ENCODE measurements at places on chromosomes 6 and 20. TPM values are rescaled to one million over a fixed set of nuclear protein-coding genes. Genes with fewer than 3 reads are reported as not detected.
A peak's percentile ranks its signal among the peaks of the same experiment; 100 is the strongest.

Gene SUMO4
- total RNA-seq, result 1.5 TPM

Gene DZANK1
- 1.5 TPM for total RNA-seq

Gene RSPO4
- total RNA-seq, result not detected

Gene OR2H1
- total RNA-seq, result not detected

Gene C6orf58
- not detected for total RNA-seq

Gene GRIK2
- 8.2 TPM for total RNA-seq

Gene PAX1
- not detected for total RNA-seq

Gene TJAP1
- 31.0 TPM for total RNA-seq

Gene MAS1
- total RNA-seq, result not detected

Gene AP5S1
- total RNA-seq, result 24.5 TPM

DNA sequence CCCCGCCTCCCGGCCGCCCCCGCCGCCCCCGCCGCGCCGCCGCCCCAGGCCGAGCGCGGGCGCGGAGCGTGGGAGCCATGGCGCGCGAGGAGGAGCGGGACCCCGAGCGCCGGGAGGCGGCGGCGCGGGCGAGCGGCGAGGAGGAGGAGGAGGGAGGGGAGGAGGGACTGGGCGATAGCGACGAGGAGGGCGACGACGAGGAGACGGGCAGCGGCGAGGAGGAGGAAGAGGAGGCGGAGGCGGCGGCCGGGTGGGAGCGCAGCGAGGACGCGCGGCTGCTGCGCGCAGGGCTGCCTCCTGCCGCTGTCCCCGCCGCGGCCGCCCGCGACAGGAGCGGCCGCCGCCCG lies at the start of gene SLC24A3:
Gene SLC24A3, plus strand, starts transcription at position 174 of the 347 bp plus-strand sequence.
- peak within 1 kb of the TSS; percentile 35 for H3K4me3 ChIP-seq
- H3K36me3 ChIP-seq, result no peaks in the 10 kb centered on the region
- H3K27me3 ChIP-seq, result peaks cover 60% of the 10 kb centered on the region
- no peak for DNase-seq

- H3K27ac ChIP-seq, result no peak overlapping the region
- no peak overlapping the region for H3K4me3 ChIP-seq
- H3K27me3 ChIP-seq, result peaks cover 59% of the 10 kb centered on the region
- peaks cover 4% of the 10 kb centered on the region for H3K36me3 ChIP-seq
- H3K4me1 ChIP-seq, result no peaks in the 10 kb centered on the region
- no peak for DNase-seq
Measured at GRCh38 chr6:7742223-7742785, 16.4 kb downstream of the BMP6 start.

DNA sequence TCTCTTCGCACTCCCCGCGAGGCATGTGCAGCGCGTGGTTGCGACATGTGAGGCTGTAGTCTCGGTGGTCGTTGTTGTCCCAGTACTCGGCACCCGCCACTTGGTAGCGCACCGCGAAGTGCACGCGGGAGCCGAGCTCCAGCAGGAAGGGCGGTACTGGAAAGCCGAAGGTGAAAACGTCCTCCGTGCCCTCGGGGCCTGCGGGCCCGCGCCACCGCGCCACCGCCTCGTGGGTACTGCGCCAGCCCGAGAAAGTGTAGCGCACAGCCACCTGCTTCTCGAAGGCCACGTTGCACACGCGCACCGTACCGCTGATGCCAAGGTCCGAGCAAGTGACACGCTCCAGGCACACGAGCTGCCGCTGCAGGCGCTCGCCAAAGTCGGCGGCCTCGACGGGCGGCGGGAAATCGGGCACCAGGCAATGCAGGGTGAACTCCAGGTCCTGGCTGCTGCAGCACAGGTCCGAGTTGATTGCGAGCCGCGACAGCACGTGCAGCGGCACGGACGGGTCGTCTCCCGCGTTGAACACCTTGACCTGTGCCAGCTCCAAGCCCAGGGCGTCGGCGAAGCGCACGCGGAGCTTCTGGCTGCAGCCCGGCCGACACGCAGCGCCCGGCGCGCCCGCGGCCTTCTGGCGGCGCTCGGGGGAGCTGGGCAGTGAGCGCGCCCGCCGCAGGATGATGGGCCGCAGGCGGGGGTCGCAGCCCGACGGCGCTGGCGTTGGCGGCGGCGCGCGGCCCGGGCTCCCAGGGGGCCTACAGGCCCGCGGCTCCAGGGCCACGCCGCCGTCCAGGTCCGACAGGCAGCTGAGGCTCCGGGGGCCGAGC lies 840 bp downstream of the PPP1R3D start:
- peak; percentile 85 for DNase-seq
- peak overlapping the region; percentile 87 for H3K4me3 ChIP-seq
- peaks cover 2% of the 10 kb centered on the region for H3K36me3 ChIP-seq
- no peak overlapping the region for H3K27ac ChIP-seq

GRCh38 chr20:9068233-9068801 lies 570 bp upstream of the PLCB4 start:
- peak overlapping the region; percentile 86 for H3K27ac ChIP-seq
- no peaks in the 10 kb centered on the region for H3K36me3 ChIP-seq
- peak overlapping the region; percentile 78 for H3K4me3 ChIP-seq
- no peaks in the 10 kb centered on the region for H3K27me3 ChIP-seq
- H3K4me1 ChIP-seq, result peaks cover 53% of the 10 kb centered on the region

DNA sequence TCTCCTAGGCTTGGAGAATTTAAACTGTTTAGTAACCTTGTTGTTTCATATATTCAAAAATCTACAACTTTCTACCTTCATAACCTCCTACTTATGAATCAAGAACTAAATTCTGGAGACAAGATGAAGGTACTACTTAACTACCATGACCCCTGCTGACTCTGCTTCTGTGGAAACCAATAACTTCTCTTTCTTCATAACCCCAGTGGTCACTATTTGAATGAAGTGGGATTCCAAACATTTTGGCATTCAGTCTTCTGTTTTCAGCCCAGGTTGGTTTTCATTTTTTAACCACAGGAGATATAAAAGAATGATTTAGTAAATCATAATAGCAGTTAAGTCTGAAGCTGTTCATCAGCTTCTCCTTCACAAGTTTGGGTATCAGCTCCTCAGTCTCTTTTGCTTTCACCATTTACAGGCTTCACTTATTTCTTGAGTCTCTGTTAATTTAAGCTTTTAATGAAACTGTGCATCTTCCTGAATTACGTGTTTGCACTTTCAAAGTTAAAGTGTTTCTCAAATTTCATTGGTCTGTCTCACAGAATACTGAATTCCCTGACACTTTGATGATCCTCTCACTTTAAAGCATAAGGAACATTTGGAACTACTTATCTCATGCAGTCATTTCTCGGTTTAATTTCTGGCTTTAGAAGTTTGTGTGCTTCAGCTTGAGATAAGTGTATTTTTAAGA lies 9.5 kb downstream of the SENP6 start:
- no peak overlapping the region for H3K4me3 ChIP-seq
- peak overlapping the region; percentile 49 for H3K27ac ChIP-seq
- no peaks in the 10 kb centered on the region for H3K36me3 ChIP-seq
- H3K4me1 ChIP-seq, result peaks cover 85% of the 10 kb centered on the region
- no peaks in the 10 kb centered on the region for H3K27me3 ChIP-seq

- H3K27ac ChIP-seq, result no peak overlapping the region
- peaks cover 53% of the 10 kb centered on the region for H3K4me1 ChIP-seq
- H3K27me3 ChIP-seq, result no peaks in the 10 kb centered on the region
- H3K36me3 ChIP-seq, result peaks cover 2% of the 10 kb centered on the region
Measured at GRCh38 chr6:17867880-17868279, 119.6 kb downstream of the KIF13A start.

DNA sequence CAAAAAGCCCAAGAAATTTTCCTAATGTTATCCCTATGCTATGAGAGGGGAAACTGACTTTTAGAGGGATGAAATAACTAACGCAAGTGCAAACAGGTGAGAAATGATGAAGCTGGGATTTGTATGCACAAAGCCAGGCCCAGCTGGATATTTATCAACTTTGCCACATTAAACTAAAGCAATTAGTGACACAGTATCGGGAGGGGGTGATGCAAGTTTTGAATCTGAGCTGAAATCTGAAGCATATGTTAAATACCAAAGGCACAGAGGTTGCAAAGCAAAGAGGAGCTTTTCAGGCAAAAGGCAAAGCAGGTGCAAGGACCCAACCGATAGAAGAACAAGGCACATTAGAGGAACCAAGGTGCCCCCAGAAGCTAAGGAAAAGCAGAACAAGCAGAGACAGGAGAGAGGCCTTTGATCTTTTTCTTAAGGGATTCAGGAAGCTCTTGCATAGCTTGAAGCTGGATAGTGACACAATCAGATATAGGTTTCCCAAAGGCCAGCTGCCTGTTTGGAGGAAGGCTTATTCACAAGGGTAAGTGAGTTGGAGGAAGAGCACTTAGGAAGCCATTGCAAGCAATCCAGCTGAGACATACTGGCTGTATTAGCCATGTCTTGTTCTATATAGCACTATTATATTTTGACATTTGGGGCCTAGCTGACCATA lies 207.5 kb downstream of the HIVEP2 start:
- no peak overlapping the region for H3K4me3 ChIP-seq
- no peaks in the 10 kb centered on the region for H3K36me3 ChIP-seq
- H3K4me1 ChIP-seq, result no peaks in the 10 kb centered on the region
- no peaks in the 10 kb centered on the region for H3K27me3 ChIP-seq
- no peak overlapping the region for H3K27ac ChIP-seq

- no peak for DNase-seq
- H3K36me3 ChIP-seq, result peaks cover 26% of the 10 kb centered on the region
- peaks cover 4% of the 10 kb centered on the region for H3K4me1 ChIP-seq
- H3K27ac ChIP-seq, result no peak overlapping the region
Measured at GRCh38 chr6:57147955-57148858, 23.9 kb upstream of the BAG2 start.

- peak overlapping the region; percentile 99 for H3K27ac ChIP-seq
- H3K36me3 ChIP-seq, result peaks cover 12% of the 10 kb centered on the region
- peak overlapping the region; percentile 99 for H3K4me3 ChIP-seq
- H3K4me1 ChIP-seq, result peaks cover 70% of the 10 kb centered on the region
- DNase-seq, result no peak
- H3K27me3 ChIP-seq, result no peaks in the 10 kb centered on the region
Measured at GRCh38 chr6:33417128-33417902, 592 bp downstream of the CUTA start.

DNA sequence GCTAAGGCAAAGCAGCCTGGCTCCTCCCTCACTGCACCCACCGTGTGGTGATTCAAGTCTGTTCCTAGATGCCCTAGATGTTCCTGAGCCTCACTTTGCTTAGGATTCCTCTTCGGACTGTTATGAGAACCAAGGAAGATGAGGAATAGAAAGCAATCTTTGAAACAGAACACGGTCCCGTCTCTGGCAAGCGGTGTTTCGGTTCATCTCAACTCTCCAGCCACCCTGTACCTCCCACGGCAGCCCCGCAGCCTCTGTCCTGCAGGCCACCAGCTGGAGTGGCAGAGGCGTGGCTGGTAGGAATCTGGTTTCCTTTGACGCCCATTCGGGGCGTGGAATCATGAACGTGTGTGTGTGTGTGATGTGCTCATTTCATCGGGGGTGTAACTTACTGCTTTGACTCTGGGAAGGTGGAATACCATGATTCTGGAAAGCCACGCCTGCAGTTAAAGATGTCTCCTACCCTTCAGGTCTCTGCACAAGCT lies 21.3 kb downstream of the PDE10A start:
- no peaks in the 10 kb centered on the region for H3K27me3 ChIP-seq
- no peaks in the 10 kb centered on the region for H3K36me3 ChIP-seq
- peaks cover 19% of the 10 kb centered on the region for H3K4me1 ChIP-seq
- DNase-seq, result no peak

GRCh38 chr20:8829256-8829655 lies 239.6 kb upstream of the PLCB4 start:
- no peak overlapping the region for H3K27ac ChIP-seq
- H3K36me3 ChIP-seq, result peaks cover 2% of the 10 kb centered on the region
- DNase-seq, result no peak
- H3K4me3 ChIP-seq, result no peak overlapping the region
- no peaks in the 10 kb centered on the region for H3K4me1 ChIP-seq
- H3K27me3 ChIP-seq, result no peaks in the 10 kb centered on the region

DNA sequence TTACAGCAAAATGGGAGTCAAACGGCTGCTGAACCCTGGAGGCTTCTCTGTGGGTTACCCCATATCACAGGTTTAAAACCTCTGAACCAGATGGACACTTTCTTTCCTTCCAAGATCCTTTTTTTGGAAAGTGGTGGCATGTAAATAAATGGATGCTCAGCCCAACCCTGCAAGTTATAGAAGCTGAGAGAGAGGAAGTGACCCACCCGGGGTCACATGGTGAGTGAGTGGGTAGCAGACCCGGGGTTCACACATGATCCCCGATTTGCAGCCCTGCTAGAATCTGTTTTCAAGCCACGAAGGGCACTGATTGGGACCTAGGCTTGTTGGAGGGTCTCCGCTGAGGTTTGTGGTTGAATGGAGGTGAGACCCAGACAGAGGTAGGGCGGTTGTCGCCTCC lies 32.0 kb downstream of the SIRPA start:
- DNase-seq, result no peak
- no peak overlapping the region for H3K4me3 ChIP-seq
- H3K27me3 ChIP-seq, result no peaks in the 10 kb centered on the region
- H3K36me3 ChIP-seq, result peaks cover 16% of the 10 kb centered on the region

DNA sequence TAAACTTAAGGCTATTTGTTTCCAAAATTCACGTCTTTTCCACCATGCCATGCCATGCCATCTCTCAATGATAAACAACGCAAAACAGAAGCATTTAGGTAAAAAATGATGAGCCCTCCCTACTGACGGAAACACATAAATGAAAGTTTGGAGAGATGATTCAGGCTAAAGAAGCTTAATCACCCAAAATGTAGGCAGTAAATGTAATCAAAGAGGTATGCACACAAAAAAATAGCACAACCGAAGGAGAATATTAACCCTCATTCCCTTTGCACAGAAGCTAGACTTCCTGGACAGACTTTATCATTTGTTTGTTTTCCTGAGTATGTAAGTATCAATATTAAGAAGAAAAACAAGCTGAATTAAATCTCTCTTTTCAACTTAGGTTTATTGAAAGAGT lies 28.8 kb downstream of the DCDC2 start:
- H3K36me3 ChIP-seq, result no peaks in the 10 kb centered on the region
- H3K27ac ChIP-seq, result no peak overlapping the region
- peaks cover 3% of the 10 kb centered on the region for H3K4me1 ChIP-seq
- H3K27me3 ChIP-seq, result no peaks in the 10 kb centered on the region
- no peak overlapping the region for H3K4me3 ChIP-seq

- H3K4me1 ChIP-seq, result peaks cover 19% of the 10 kb centered on the region
- no peaks in the 10 kb centered on the region for H3K27me3 ChIP-seq
- no peak overlapping the region for H3K27ac ChIP-seq
- no peak for DNase-seq
- peaks cover 5% of the 10 kb centered on the region for H3K36me3 ChIP-seq
Measured at GRCh38 chr20:15700147-15700765, 873.0 kb downstream of the KIF16B start.

GRCh38 chr6:147970970-147971369 lies 371.7 kb upstream of the SASH1 start:
- no peak overlapping the region for H3K27ac ChIP-seq
- no peaks in the 10 kb centered on the region for H3K27me3 ChIP-seq
- peaks cover 18% of the 10 kb centered on the region for H3K4me1 ChIP-seq
- H3K36me3 ChIP-seq, result no peaks in the 10 kb centered on the region
- DNase-seq, result no peak

GRCh38 chr6:56364827-56365339 lies 117.5 kb upstream of the COL21A1 start:
- H3K4me1 ChIP-seq, result peaks cover 25% of the 10 kb centered on the region
- no peak for DNase-seq
- no peak overlapping the region for H3K27ac ChIP-seq
- no peak overlapping the region for H3K4me3 ChIP-seq
- H3K27me3 ChIP-seq, result no peaks in the 10 kb centered on the region

GRCh38 chr6:30227242-30227722 lies 14.1 kb upstream of the TRIM26 start:
- H3K36me3 ChIP-seq, result peaks cover 6% of the 10 kb centered on the region
- H3K27me3 ChIP-seq, result no peaks in the 10 kb centered on the region
- H3K4me3 ChIP-seq, result no peak overlapping the region
- H3K4me1 ChIP-seq, result no peaks in the 10 kb centered on the region
- no peak overlapping the region for H3K27ac ChIP-seq

GRCh38 chr20:48667889-48668413 lies 159.8 kb downstream of the PREX1 start:
- DNase-seq, result no peak
- peaks cover 16% of the 10 kb centered on the region for H3K27me3 ChIP-seq
- no peak overlapping the region for H3K4me3 ChIP-seq
- H3K36me3 ChIP-seq, result peaks cover 2% of the 10 kb centered on the region
- H3K27ac ChIP-seq, result no peak overlapping the region

Data from chondrocyte (in vitro differentiated cells).